ENCODE measurements at places on chromosomes 12 and 14.

DNA sequence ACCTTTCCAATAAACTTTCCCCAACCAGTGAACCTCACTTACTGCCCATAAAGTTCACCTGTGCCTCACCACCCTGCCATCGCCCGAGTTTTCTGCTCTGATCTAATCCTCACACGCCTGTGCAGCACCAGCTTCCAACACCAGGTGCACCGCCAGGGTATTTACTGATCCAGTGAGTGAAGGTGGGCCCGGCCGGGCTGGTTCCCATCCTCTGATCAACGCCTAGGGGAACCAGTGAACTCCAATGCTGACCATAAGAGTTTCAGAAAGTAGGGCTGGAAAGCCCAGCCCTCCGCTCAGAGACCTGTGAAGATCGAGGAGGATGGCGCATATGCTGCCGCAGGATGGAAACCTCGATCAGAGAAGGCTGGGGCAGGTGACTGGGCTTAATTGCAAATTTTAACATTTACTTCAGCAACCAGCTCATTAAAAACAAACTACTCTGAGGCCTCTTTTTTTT lies 685 bp upstream of the MYL6B start:
- peak; percentile 46 for DNase-seq

DNA sequence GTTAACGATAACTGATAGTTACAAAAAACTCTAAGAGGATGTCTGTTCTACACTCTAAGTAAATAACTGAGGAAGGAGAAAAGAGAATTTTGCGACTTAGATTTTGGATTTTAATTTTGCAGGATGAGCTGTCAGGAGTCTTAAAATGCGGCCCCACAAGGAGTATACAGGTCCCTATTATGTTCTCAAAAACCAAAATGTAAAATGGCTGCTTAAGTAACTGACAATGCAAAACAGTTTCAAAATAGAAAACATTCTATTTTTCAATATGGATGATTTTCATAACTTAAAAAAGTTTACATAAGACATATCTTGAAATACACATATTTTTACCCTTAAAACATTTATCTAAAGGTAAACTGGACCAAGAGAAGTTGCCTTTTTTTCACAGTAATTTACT lies 2.6 kb downstream of the CD69 start:
- no peak for DNase-seq

DNA sequence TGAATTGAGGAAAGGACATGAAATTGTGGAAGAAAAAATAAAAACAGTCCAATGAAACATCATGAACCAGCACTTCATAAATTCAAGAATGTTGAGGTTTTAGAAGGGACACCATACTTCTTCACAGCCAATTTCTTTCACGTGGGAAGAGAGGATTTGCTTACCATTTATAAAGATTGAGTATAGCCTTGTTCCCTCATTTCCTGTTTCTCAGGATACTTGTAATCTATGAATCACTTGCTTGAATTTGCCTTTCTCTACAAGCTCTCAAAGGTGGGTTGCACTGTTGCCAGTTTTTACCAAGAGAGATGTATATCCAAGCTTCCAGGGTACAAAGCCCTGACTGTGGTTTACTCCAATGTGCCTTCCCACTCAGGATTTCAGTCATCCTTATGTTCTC lies 116.1 kb downstream of the DUSP6 start:
- no peak for DNase-seq

- no peak for DNase-seq
Measured at GRCh38 chr14:55819610-55820304, 239.8 kb downstream of the KTN1 start.

DNA sequence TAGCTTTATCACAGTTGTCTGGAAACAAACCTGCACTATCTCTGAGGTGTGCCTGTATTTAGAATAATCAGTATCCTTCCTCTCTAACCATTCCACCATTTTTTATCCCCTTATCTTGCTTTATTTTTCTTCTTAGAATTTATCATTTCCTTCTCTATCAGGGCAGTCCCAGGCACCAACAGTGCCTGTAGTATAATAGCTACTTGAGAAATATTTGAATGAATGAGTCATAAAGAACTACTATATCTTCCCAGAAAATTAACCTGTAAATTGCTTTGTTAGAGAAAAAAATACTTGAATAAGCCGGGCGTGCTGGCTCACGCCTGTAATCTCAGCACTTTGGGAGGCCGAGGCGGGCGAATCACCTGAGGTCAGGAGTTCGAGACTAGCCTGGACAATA lies 21.2 kb upstream of the FOXJ2 start:
- DNase-seq = no peak

DNA sequence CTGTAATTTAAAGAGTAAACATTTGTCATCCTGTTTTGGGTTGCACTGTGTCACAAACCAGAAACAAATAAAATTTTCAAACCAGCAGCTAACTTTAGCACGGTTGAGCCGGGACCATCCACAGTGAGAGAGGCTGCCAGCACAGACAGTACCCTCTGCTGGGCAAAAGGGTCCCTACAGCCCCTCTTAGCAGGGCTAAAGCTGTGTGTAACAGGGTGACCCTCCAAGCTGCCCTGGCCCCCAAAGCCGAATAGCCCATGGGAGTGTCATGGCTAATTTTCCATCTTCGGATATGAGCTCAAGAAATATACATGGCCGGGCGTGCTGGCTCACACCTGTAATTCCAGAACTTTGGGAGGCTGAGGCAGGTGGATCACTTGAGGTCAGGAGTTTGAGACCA lies 157.1 kb upstream of the GRIN2B start:
- DNase-seq = no peak

- DNase-seq = no peak
Measured at GRCh38 chr14:49939884-49940510, 47.1 kb downstream of the ARF6 start.

DNA sequence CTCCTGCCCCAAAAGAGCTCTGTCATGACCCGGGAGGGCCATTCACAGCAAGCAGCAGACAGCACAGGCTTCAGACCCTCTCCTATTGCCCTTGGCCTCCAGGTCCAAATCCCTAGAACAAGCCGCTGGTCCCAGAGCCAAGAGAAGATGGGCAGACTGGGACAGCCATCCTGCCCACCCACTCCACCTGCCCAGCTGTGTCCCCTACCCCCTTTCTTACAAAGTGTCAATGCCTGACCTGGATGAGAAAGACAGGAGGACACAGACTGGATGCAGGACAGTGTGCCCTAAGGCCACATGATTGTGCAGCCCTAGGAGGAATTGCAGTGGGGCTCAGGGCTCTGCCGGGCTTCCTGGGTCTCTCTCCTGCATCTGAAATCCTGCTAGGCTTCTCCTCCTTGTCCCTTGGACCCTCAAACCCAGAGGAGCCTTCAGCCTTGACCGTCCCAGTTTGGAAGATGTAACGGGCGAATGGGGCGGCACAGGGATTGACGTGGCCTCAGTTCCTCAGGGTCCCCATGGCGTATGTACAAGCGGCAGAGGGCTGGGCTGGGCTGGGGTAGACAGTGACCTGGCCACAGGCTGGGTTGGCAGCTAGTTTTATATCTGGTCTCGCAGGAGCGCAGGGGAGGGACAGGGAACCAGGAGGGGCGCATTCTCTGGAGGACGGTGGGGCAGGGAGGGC lies 27.1 kb upstream of the BCDIN3D start:
- no peak for DNase-seq

DNA sequence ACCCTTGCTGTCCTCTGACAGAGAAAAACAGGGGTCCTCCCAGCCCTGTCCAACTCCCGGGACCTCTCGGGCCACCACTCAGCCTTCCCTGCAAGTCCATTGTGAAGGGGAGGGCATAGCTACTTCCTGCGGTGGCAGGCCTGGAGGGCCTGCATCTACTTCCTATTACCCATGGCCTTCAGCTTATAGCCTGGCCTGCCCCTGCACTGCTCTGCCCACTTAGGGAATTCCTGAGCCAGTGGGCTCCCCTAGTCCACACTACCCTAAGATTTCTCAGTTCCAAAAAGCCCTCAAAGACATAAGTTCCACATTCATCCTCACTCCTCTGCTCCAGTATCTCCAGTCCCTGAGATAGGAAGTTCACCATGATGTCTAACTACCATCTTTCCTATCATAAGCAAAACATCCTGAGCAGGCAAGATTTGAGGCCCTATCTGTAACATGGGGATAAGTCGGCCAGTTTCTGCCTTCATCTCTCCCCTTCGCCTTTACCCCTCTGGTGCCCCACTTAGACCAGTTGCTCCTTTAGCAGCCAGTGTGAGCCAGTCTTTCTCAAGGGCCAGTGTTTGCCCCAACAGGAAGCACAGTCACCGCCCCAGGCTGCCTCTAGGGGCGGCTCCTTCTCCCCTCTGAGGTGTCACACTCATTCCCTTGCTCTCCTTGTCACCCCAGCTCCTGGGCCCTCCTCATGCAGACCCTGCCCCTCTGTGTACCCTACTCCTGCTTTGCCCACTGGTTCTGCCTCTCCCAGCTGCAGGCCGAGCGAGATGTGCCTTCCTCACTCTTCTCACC lies 10.9 kb downstream of the HDAC7 start:
- peak; percentile 37 for DNase-seq

- DNase-seq = peak; percentile 61
Measured at GRCh38 chr14:55129428-55130195, 560 bp downstream of the LGALS3 start.

- DNase-seq = no peak
Measured at GRCh38 chr12:22609501-22609900, 15.5 kb upstream of the ETNK1 start.

DNA sequence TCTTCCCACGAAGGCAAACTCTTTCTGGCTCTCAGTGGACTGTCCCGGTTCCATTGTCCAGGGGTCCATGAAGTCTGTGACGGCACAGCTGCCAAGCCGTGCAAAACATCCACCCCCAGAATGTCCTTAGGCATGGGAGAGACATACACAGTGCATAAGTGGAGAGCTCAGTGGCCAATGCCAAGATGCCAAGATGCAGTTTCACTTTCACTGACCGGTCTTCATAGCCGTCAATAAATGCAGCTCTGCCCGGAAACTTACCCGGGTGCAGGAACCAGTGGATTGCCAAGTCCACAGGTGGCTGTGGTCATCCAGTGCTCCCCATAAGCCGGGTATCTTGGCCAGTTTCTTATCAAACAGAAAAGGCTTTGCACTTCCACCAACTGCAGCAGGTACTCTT lies 162.3 kb downstream of the PTCSC3 start:
- no peak for DNase-seq

GRCh38 chr12:18165422-18165871 lies 75.5 kb upstream of the RERGL start:
- DNase-seq = no peak

DNA sequence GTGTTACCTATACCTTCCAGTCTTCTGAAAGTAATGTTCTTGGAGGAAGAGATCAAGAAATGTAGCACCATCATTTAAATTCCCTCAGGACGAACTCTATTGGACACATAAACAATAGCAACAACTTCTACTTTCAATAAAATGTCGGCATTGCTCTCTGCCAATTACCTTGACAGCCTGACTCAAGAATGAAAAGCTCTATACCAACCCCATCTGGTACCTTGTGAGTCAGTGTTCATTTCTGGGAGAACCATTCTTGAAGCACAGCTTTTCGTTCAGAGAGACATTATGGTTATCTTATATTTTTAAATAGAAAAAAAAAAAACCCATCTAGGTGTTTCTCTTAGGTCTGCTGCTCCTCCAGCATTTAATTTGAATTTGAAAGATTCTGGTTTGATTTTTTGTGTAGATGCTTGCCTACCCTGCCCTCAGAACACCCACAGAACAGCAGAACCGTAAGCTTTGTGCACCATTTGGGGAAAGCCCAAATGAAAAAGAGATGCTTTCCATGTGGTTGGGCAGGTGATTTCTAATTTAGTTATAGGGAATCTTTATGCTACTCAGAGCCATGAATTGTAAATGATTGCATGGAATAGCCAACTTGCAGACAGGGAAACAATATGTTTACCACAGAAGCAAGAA lies 156.0 kb downstream of the SAMD4A start:
- no peak for DNase-seq

DNA sequence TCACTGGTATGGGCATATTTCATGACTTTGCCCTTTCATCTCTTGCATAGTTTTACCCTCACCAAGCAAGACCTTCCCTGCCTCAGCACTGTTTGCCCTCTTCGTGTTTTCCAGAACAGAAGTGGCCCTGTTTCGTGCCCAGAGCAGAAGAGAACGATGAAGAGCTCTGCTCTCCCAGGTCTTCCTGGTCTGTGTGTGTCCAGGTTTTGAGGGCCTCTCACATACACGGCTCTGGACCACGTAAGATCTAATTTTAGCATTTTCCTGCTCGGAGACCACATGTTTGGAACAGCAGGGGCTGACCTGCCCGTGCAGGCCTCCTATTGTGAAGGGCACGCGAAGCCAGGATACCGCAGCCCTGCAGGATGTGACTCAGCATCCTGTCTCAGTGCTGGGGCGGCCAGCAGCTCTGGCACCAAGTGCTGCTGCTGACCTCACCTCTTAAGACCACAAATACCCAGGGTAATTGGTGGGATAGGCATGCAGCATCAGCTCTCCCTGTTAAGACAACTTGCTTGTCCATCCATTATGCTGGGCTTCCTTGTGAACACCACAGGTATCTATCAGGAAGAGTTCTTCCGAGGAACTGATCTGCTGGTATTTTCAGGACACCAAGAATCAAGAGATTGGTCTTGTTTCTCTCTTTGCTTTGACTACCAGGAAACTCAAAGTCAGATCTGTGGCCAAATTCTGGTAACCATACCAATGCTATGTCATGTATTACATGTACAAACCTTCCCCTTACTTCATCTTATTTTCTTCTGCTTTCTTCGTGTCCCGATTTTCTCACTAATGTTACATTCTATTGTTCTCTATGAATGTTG lies 19.0 kb downstream of the SSH1 start:
- DNase-seq = peak; percentile 45

DNA sequence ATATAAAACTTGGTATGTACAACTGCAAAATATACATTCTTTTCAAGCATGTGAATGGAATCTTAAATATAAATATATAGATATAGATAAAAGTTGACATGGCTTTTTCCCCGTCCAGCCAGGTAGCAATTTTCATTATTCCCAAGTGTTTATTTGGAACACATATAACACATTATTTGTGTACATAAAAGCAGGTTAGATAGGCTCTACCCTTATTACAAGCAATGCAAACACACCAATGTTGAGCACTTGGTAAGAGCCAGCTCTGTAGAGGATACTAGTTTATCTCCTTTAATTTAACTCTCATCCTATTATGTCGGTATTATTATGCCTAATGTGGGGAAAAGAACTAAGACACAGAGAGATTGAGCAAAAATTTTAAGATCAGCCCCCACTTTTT lies 7.0 kb upstream of the INSM2 start:
- DNase-seq = no peak

DNA sequence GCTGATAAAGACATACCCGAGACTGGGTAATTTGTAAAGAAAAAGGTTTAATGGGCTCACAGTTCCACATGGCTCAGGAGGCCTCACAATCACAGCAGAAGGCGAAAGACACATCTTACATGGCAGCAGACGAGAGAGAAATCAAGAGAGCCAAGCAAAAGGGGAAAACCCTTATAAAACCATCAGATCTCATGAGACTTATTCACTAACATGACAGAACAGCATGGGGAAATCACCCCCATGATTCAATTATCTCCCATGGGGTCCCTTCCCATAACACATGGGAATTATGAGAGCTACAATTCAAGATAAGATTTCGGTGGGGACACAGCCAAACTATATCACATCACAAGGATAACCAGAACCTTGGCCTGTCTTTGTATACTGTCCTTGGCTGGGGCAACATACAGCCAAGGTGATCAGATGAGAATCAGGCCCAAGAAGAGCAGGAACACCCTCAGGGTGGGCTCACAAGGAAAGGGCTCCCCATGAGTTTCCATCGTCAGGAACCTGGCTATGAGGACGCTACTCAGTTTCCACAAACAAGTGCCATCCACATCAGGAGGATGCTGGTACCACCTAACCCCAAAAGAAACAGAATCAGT lies 152.7 kb downstream of the FOXN3 start:
- DNase-seq = no peak

GRCh38 chr12:5178571-5178970 lies 134.9 kb downstream of the KCNA5 start:
- DNase-seq = no peak

GRCh38 chr14:95480109-95480886 lies 36.2 kb downstream of the SYNE3 start:
- peak; percentile 29 for DNase-seq

All from T-helper 17 cell (primary cell).